ENCODE measurements at places on chromosomes 3 and 15.

DNA sequence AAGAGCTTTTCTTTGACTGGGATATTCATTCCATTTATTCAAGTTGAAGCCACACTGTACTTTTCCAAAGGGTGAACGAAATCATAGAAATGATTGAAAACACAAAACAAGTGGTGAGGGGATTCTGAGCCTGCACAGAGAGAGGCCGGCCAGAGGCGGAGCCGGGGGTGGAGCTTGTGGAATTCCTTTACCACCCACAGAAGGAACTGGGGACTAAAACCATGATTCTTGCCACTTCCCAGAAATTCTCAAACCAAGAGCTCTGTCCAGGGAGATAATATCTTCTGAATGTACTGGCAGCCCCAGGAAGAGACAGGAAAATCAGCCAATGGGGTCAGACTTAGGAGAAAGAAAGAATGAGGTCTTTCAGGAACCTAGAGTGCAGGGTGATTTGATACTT is 20.8 kb downstream of the FBN1 start:
- DNase-seq: peak; percentile 48

DNA sequence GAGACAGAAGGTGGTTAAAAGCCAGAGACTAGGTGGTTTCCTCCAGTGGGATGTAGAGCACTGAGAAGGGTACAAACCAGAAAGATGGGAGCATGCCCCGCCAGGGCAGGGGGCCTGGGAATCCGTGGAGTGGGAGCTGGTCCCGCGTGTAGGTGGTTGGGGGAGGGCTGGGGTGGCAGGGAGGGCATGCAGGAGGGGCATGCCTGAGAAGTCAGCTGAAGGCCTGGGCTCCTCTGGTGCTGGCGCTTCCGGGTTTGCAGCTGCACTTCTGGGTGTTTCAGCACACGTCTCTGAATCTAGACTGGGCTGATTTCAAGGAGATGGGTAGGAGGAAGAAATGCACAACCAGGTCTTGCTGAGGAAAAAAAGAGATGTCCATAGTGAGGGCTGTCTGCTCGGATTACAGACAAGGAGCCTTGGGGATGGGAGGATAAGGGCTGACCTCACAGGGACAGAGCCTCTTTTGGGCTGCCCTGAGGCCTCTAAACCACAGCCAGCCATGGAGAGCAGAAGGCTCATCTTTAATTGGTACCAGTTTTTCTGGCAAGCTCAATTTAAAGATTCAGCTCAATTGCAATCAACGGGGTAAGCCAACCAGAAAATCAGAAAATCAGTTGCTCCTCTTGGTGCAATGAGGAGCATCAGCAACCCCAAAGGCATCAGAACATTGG is 151.9 kb downstream of the FAM43A start:
- DNase-seq: no peak

- DNase-seq: no peak
Observed at GRCh38 chr3:129911261-129911861, 17.9 kb upstream of the TMCC1 start.

- DNase-seq: no peak
Observed at GRCh38 chr3:167091226-167091625, 288.9 kb downstream of the ZBBX start.

- peak; percentile 48 for DNase-seq
Observed at GRCh38 chr3:72031581-72031980, 246.6 kb upstream of the PROK2 start.

GRCh38 chr3:14521611-14522010 is 18.5 kb downstream of the GRIP2 start:
- no peak for DNase-seq

- peak; percentile 99 for DNase-seq
Observed at GRCh38 chr3:81744366-81744765, 17.1 kb downstream of the GBE1 start.

DNA sequence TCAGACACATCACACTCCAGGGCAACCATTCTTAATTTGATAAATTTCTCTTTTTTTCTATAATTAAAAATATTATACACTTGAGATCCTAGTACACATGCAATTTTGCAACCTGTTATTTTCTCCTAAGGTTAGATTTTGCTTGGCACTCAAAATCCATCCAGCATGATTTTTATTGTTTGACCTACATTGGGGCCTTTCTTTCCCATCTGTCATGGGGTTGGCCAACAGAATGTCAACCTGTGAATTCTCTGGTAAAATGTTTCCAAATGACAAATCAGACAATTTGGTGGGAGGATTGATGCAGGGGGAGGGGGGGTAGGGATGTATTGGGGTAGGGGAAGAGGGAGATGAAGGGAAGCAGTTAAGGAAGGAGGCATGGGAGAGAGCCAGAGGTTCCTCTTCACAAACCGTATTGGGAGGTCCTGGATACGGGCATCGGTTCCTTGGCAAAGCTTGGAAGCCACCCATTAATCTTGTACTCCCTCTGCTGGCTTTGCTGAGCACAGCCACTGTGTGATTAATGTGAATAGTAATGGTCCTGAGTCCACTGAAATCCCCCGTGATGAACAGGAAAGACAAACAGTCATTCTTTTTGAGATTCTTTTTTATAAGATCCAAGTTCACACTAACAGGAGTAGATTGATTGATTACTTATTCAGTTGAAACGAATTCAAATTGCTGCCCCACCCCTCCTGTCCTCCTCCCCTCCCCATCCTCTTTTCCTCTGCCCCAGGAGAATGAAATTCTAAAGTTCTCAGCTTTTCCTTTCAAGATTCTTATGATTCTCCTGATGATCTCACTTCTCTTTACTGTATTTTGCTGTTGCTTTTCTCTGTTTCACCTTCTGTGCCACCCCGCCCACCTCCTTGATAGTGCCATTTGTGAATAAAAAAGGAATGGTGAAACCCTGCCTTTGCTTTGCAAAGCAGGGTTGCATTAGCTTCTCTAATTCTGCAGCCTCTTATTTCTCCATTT is 82.2 kb upstream of the SLC25A26 start:
- DNase-seq: peak; percentile 81

DNA sequence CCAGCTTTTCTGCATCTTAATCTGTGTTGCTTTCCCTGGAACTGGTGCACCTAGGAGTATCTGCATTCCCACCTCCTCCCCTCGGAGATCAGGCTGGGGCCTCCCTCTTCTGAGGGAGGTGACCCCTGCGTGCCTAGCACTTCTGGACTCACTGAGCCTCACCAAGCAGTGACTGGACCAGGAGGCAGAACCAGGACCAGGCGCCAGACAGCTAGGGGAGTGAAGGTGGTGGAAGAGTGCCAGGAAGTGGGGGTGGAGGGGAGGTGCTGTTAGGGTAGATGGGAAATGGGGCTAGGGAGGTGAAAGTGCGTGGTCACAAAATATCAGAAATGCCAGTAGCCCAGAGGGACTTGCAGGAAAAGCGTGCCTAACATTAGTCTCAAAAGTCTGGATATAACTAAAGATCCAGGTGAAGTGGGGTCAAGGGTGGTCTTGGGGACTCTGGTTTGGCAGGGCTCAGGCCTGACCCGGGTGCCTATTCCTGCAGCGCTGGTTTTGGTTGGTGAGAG is 1.2 kb downstream of the DUOXA2 start:
- no peak for DNase-seq

GRCh38 chr3:105747060-105747541 is 121.7 kb downstream of the CBLB start:
- DNase-seq: peak; percentile 88

- DNase-seq: no peak
Observed at GRCh38 chr3:132695422-132695821, 26.8 kb downstream of the NPHP3 start.

DNA sequence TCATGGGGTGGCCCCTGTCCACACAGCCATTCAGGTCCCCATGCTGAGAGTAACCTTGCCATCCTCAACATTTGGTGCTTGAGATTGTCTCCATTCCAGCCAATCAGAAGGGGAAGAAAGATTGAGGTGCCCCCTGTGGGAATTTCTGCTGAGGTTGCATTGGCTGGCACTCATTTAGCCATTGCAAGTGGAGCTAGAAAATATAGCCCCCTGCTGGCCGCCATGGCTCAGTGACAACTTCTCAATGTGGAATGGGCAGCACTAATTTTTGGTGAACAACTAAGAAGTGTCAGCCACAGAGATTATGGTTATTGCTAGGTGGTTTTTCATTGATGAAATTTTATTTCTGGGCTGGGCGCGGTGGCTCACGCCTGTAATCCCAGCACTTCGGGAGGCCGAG is 22.0 kb downstream of the COL6A6 start:
- DNase-seq: peak; percentile 49

GRCh38 chr3:114685161-114685560 is 391.3 kb downstream of the TIGIT start:
- no peak for DNase-seq

DNA sequence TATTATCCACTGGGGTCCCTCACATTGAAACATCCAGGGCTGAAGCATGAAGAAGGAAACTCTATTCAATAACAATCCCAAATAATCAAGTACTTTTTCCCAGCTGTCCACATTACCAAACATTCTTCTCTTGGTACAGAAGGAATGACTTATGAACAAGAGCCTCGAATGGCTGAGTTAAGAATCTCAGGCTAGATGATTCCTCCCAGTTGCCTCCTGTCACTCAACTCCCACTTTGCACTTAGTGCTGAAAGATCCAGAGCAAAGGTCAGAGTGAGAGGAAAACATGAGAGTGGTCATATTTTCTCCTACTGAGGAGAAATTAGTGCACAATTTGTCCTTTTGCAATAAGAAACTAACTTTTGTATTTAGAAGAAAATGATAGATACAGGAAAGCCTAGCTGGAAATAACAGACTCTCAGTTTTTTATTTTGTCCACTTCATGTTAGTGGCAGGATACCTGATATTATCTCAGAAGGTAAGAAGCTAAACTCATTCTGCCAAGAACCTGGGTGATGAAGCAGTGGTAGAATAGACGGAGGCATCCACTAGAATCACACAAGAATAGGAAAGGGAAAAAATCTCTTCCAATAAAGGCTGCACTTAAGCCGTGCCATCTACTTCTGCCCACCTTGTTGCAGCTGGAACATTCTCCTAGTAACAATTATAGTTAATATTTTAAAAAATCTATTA is 46.2 kb downstream of the GADL1 start:
- no peak for DNase-seq

DNA sequence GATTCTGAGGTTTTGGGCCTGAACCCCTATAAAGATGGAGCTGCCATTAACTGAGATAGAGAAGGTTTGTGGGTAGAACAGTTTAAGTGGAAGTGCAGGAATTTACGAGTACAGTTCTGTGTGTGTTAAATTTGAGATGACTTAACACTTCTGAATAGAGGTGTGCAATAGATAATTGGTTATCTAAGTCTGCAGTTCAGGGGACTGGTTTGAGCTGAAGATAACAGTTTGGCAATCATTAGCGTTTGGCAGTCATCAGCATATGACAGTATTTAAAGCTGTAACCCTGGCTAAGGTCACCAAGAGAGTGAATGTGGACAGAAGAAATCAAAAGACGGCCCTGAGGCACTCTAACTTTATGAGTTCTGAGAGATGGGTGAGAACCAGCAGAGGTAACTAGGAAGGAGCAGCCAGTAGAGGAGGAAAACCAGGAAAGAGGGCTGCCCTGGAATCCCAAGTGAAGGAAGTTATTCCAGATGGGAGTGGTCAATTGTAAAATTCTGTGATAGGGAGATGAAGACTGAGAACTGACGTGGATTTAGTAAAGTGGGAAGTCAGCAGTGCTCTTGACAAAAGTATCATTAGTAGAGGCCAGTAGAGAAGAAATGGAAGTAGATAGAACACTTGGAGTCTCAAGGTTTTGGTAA is 8.1 kb downstream of the MYNN start:
- DNase-seq: no peak

DNA sequence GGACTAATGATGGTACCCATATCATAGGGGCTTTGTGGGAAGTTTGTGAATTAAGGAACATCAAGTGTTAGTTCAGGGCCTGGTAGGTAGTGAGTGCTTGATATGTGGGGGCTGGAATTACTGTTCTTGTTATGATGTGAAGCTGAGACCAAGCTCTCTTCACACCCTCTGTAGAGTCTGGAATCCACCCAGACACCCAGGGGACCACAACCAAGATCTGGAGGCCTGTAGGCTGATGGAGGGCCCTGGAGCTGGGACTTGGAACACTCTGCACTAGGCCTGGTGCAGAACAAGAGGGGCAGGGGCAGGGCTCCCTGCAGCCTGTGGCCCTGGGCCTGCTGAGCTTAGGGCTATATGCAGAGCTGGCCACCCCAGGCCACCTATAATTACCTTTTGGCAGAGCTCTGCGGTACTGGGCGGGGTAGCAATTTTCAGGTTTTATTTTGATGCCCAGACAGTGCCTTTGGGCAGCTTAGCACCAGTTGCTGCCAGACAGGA is 13.1 kb upstream of the PRKCD start:
- DNase-seq: no peak

GRCh38 chr3:171879472-171879871 is 36.3 kb downstream of the TMEM212 start:
- DNase-seq: no peak

DNA sequence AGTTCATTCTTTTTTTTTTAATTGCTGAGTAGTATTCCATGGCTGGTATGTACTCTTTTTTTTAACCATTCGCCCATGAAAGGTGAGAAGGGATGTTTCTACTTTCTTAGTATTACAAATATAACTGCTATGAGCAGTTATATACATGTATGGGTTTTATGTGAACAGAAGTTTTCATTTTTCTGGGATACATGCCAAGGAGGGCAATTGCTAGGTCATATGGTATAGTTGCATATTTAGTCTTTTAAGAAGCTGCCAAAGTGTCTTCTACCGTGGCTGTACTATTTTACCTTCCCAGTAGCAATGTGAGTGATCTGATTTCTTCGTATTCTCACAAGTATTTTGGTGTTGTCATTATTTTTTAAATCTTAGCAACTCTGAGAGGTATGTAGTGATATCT is 11.2 kb upstream of the KLHL40 start:
- DNase-seq: no peak
